ENCODE measurements at places on chromosomes 2 and 18. TPM values are rescaled to one million over a fixed set of nuclear protein-coding genes. Genes with fewer than 3 reads are reported as not detected.

- H3K4me1 ChIP-seq = no peaks in the 10 kb centered on the region
- no peaks in the 10 kb centered on the region for H3K27me3 ChIP-seq
- no peak for DNase-seq
- no peak overlapping the region for H3K4me3 ChIP-seq
Observed at GRCh38 chr2:181456660-181457120, 496 bp upstream of the ITGA4 start.

- peak overlapping the region; percentile 93 for H3K27ac ChIP-seq
- H3K36me3 ChIP-seq = no peaks in the 10 kb centered on the region
- no peaks in the 10 kb centered on the region for H3K27me3 ChIP-seq
- peak overlapping the region; percentile 76 for H3K4me3 ChIP-seq
- no peak for DNase-seq
Observed at GRCh38 chr2:240569998-240570530, 1.8 kb downstream of the RNPEPL1 start.

The LIPG gene
- 2.6 TPM for total RNA-seq

The AMER3 gene
- not detected for total RNA-seq

The SFT2D3 gene
- total RNA-seq = 3.1 TPM

The NR4A2 gene
- total RNA-seq = 17.9 TPM

The UGT1A4 gene
- 0.12 TPM for total RNA-seq

The ANKAR gene
- 0.84 TPM for total RNA-seq
